ENCODE measurements at places on chromosomes 6 and 20.

DNA sequence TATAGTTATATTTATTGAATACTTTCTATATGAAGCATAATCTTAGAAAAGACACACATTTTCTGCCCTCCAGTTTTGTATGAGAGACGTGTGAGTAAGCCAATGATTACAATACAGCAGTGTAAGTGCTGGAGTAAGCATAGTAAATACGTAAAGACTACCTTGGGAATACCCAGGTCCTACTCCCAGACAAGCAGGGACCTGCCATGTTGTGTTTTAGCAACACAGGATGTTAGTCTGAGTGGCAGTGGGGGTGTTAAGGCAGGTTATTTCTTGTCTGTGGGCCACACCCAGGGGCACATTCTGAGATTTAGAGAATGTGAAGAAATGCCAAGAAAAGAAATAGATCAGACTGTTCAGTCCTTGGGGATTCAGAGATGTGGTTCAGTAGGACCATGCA, 34.3 kb upstream of the RNF144B start:
- DNase-seq, result no peak

GRCh38 chr20:33927724-33928123, 66.0 kb upstream of the RALY start:
- DNase-seq, result no peak

- no peak for DNase-seq
Measured at GRCh38 chr6:8084586-8084985, 17.8 kb downstream of the EEF1E1 start.

GRCh38 chr6:111113336-111114086, 26.2 kb downstream of the SLC16A10 start:
- peak; percentile 27 for DNase-seq

GRCh38 chr6:30730601-30731435, 10.7 kb downstream of the TUBB start:
- peak; percentile 84 for DNase-seq

DNA sequence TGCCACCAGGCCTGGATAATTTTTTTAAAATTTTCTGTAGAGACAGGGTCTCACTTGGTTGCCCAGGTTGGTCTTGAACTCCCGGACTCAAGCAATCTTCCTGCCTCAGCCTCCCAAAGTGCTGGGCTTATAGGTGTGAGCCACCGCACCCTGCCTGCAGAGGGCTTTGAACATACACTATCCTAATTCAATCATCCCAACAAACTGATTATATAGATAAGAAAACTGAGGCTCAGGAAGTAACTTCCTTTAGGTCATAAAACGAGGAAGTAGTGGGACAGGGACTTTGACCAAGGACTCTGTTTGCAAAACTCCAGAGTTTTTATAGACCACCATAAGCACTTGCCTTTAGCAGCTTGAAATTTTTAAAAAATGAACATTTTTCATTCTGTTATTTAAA, 5.0 kb upstream of the BANF2 start:
- no peak for DNase-seq

DNA sequence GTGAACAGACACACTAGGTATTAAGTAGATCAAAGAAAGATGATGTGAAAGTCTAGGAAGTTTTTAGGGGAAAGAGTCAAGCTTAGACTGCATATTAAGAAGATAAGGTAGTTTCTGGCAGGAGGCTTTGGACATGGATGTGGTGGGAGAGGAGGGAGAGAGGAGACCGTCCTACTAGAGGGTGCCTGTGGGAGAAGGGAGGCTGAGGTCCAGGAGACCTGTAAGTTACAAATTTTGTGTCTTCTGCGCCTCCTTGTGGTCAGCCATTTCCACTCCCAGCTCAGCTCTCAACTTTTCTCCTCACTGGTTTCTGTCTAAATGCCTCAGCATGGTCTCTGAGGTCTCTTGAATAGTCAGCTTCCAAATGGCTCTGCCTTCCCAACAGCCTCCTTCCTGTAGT, 193.5 kb downstream of the UNC5CL start:
- no peak for DNase-seq

Measured in activated T-cell treated with anti-CD3 and anti-CD28 coated beads, Interleukin-2, amount 50 U/mL, for 4 hours (primary cell).